Activated CD8-positive, alpha-beta memory T cell treated with anti-CD3 and anti-CD28 coated beads for 48 hours (primary cell): ENCODE measurements at places on chromosomes 4 and X.

GRCh38 chr4:22187203-22187820, 238.7 kb upstream of the KCNIP4 start:
- DNase-seq = no peak

- DNase-seq = no peak
These were observed 279.2 kb upstream of the FGF16 start for GRCh38 chrX:77167993-77168392.

DNA sequence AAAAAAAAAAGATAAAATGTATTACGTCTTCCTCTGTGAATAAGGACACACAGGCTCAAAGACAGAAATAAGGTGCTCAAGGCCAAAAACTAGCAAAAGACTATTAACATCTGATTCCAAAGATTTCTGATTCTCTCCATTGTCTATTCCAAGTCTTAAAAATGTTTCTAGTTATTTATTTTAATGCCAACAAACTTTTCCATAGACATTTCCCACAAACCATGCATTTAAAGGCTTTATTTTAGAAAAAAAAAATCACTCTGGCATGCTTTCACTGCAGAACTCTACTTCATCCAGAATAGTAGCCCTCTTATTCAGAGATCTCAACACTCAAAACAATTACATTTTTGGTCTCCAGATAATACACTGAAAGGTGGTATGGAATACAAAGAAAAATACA, 545.0 kb upstream of the TENM3 start:
- DNase-seq = no peak

DNA sequence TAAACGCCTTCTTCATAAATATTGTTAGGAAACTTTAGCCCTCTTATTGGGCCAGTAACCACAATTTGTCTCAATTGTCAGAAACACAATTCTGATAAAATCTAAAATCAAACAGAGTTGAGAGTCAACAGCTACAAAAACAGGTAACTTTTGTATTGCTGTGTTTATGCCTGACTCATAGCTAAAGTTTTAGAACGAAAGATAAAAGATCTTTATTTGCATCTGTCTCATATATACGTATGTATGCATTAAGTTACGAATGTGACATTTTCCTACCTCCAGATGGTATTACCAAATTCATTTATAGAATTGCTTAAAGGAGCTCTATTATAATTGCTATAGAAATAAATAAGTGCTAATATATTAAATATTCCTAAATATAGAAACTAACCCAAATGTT, 887.9 kb upstream of the NDST4 start:
- DNase-seq = no peak

GRCh38 chr4:143337600-143338287, 1.1 kb downstream of the GAB1 start:
- no peak for DNase-seq

GRCh38 chr4:42078184-42078801, 74.2 kb downstream of the BEND4 start:
- DNase-seq = no peak

GRCh38 chr4:100489305-100489704, 28.5 kb downstream of the EMCN start:
- DNase-seq = no peak
